Stimulated activated CD8-positive, alpha-beta memory T cell treated with anti-CD3 and anti-CD28 coated beads, Interleukin-4, amount 100 ng/mL, for 4 hours (primary cell): ENCODE measurements at places on chromosomes 6 and 20.

DNA sequence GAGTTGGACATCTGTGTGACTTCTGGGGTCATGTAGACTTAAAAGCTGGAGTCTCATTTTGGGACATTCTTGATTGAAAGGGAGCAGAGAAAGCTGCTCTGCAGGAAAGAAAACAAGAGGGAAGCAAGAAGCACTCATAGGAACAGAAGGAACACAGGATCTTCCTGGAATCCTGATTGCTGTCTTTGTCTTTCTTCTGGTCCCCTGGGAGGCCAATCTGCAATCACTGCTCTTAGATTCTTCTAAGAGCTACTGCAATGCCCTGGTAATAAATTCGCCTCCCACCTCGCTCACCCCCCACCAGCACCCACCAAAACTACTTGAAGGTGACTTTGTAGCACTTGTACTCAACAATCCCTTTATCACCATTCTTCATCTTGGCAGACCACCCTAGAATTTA lies 51.8 kb downstream of the SLC35B3 start:
- no peak for DNase-seq

GRCh38 chr6:43149265-43149664 lies 21.8 kb upstream of the SRF start:
- DNase-seq = no peak

DNA sequence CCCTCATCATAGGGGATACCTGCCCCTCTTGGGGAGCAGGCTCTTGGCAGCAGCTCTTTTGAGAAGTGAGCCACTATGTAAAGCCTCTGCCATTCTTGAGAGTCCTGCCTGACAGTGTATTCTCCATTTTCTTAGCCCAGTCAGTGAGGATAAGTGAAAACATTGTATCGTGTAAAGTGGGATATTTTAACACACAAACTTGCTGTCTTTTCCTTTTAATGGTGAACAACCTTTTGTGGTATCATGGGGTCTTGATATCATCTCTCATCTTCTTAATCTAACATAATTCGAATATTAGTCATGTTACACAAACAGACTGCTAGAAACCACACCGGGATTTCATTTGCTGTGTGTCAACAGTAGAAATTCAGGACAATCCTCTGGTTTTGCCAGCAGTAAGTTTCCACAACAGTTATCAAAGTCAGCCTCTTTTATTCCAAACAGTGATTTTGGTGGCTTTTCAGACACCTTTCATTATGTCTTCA lies 136.2 kb downstream of the HIVEP1 start:
- DNase-seq = no peak

- no peak for DNase-seq
These were observed 210.6 kb upstream of the SOX4 start for GRCh38 chr6:21382821-21383449.
